ENCODE measurements at places on chromosomes 7 and 10.

DNA sequence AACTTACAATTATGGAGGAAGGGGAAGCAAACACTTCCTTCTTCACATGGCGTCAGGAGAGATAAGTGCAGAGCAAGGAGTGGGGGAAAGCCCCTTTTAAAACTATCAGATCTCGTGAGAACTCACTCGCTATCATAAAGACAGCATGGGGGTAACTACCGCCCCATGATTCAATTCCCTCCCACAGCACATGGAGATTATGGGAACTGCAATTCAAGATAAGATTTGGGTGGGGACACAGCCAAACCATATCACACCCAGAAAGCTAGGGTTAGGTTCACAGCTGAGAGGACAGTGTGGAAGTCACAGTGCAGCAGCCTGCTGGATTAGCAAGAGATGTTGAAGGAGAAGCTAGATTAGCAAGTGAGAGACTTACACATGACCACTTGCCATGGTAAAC lies 81.6 kb downstream of the CRTAC1 start:
- DNase-seq, result no peak

DNA sequence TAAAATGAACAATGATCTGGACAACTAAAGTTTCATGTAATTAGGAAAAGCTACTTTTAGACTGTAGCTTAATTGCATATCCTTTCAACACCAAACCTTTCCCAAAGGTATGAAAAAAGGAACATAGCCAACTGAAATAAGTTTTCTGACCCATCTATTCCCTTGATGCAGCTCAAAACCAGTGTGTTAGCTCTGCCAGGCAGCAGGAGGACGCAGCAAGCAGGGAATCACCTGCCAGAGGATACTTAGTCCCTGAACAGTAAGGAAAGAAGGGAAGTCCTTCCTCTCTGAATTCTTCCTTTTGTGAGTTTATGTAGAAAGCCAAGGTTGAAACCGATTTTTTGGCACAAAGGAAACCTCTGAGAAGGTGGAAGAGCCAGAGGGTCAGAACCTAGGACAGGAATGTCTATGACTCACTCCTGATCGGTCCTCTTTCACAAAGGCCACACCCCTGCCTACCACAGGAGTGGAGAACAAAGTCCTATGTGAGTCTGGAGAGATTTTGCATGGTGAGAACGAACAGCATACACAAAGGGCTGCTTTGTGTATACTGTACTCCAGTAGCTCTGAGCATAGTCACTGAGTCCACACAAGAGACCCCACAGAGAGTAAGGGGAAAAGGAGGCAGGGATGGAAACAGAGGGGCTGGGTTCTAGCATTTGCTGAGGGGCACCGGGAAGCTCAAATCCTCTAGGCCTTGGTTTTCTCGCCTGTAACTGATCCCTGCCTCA lies 68.8 kb upstream of the GSDME start:
- peak; percentile 94 for DNase-seq

DNA sequence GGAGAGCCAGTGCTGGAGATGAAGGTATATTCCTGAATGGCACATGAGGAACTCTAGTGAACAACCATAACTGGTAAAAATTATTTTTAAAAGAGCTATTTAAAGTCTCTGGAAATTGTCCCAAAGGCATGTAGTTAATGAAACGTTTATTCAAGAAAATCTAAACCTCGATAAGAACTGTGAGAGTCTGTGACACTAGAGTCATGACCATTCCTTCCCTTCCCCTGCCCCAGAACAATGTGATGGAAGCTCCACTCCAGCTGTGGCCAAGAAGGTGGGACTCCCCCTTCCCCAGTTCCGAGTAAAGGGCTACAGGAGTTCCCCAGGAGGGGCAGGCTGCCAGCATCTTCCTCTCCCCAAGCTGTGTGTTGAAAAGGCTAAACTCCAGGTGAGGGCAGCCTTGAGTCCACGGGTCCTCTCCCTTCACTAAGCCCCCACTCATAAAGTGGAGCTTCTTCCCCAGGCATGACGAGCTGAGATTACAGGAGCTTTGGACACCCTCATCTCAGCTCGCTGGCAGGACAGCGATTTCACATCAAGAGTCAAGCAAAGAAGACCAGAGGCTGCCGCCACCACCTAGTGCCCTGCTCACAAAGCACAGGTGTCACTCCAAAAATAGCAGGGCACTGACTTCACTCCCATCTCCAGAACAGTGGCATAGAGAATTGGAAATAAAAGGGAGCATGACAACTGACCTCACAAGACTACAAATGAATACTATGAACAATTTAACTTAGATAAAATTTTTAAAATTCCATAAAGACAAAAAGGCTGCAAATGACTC lies 68.5 kb downstream of the NHLRC2 start:
- no peak for DNase-seq

DNA sequence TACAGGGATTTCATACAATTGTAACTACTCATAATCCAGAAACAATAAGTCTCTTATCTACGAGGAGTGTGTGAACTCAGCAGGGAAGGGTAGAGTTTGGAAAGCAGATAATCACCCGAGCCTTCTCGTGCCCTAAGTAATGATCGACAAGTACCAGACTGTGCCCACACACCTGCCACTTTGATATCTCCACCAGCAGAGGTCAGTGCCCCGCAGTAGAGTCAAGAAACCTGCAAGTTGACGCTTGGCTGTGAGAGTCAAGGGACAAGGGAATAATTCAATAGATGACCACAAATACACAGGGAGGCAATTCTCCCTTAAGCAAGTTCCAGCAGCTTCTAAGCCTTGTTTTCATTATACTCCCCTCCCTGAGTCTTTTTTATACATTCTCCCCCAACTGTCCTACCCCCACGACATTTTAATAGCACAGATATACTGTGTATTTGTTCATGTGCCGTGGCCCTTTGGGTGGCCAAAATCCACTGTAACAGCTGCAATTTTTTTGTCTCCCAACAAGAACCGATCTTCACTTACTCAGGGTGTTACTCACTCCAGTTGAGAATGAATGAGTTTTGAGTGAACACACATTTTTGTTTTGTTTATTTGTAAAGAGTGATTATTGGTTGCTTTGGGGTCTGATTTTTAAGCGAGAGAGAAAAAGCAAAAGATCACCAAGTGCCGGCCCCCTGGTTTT lies 106.9 kb upstream of the RHEB start:
- DNase-seq, result peak; percentile 70

- DNase-seq, result no peak
Measured at GRCh38 chr10:72954596-72955554, at the start of gene PLA2G12B. Gene PLA2G12B (minus strand): TSS chr10:72954806. CDS start chr10:72954685, 121 bp downstream.

GRCh38 chr7:71140264-71140663 lies 8.3 kb downstream of the GALNT17 start:
- no peak for DNase-seq

Measured in MCF 10A (cell line).